Right lobe of liver (tissue), 6 donors: ENCODE measurements at places on chromosomes 2 and 18.
A peak's percentile ranks its signal among the peaks of the same experiment; 100 is the strongest.

- no peak for DNase-seq
Observed at GRCh38 chr2:227182765-227183164, 18.3 kb downstream of the COL4A3 start.

DNA sequence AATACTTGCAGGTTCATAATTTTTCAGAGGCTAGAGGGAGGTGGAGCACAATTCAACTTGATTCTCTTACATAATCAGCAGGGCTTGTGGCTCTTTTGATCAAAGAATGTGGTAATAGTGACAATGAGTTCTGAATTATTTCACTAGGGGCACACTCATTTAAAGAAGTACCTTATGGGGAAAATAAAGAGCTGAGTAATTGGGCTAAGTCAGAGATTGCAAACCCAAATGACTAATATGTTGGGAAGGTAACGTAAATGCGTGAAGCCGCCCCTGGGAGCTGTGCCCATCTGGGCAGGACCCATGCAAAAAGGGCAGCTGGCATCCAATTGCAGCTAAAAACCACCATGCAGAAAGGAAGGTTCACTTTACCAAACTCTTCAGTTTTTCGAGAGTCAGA, 35.3 kb downstream of the NCKAP5 start:
- DNase-seq: no peak

- DNase-seq: peak; percentile 47
Observed at GRCh38 chr2:240966906-240967680, 31.3 kb upstream of the SNED1 start.

- no peak for DNase-seq
Observed at GRCh38 chr18:73201940-73202339, 334.2 kb upstream of the NETO1 start.

GRCh38 chr2:187528042-187528441, 26.2 kb downstream of the TFPI start:
- no peak for DNase-seq

DNA sequence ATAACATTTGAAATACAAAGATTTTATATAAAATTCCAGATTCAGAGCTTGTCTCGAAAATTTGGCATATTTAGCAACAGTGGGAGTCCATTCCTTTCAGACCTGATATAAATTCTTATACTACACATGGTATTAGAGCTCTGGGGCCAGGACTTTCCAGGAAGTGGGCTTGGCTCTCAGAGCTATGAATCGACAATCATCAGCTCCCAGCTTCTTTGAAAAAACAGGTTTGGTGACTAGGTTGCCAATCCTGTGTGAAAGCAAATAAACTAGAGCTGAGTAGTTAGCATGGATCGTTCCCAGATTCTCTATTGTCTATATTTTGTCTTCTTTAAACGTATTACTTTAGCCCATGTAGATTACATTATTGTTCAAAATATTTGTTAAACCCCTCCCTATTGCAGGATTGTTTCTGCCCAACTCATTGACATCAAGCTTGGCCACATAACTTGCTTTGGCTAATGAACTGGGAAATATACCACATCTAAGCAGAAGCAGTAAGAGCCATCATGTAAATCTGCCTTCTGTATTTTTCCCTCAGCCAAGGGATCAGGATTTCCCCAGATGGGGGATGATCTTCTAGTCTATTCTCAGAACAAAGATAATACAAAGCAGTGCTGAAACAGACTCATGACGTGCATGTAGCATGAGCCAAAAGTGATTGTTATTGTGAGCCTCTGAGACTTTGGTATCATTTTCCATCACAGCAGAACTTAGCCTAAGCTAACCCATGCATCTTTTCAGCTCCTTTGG, 105.4 kb downstream of the KCNH7 start:
- DNase-seq: no peak

DNA sequence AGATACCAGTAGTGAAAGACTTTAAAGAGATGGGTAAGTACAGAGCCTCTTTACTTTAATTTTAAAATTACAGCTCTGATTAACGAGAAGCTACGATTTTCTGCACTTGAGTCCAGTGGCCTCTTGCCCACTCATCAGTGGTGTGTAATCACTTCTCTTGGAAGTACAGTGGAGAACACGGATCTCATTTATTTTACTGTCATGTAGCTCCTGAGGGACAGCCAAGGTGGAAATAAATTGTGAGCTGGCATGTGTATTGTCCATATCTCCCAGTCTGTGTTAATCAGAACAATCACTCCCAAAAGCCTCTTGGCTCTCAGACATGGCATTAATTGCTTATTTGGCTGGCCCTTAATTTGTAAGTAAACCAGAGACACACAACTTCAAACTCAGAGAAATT, 69.4 kb downstream of the LOXHD1 start:
- DNase-seq: no peak

DNA sequence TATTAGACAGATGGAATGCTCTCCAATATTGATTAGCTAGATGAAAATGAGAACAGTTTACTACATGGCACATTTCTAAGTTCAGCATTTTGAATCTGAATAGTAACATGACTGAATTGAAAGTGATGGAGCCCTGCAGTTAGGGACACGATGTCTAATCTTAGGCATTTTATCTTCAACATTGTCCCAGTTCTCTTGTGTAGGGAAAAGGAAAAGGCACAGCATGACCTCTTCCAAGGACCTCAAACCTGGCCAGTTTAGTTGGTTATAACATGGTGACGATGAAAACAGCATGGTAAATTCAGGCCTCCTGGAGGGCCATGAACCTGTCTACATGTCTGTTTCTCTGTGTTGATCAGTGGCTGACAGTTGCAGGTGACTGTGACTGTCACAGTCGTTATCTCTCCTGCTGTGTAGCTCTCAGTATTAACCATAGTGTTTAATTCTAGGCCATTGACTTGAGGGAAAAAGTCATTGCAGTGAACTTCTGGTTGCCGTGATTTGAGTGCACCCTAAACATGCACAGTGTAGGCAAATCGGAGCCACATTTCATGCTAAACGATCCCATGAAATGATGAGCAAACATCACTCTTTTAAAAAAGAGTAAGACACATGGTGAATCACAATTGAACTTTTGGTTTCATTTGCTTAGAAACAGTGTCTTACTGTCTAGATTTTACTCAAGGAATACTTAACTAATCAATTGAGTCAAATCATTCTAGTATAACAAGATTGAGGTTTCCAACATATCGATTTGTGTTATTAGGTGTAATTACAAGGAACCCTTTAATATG, 129.7 kb downstream of the PHLPP1 start:
- no peak for DNase-seq

DNA sequence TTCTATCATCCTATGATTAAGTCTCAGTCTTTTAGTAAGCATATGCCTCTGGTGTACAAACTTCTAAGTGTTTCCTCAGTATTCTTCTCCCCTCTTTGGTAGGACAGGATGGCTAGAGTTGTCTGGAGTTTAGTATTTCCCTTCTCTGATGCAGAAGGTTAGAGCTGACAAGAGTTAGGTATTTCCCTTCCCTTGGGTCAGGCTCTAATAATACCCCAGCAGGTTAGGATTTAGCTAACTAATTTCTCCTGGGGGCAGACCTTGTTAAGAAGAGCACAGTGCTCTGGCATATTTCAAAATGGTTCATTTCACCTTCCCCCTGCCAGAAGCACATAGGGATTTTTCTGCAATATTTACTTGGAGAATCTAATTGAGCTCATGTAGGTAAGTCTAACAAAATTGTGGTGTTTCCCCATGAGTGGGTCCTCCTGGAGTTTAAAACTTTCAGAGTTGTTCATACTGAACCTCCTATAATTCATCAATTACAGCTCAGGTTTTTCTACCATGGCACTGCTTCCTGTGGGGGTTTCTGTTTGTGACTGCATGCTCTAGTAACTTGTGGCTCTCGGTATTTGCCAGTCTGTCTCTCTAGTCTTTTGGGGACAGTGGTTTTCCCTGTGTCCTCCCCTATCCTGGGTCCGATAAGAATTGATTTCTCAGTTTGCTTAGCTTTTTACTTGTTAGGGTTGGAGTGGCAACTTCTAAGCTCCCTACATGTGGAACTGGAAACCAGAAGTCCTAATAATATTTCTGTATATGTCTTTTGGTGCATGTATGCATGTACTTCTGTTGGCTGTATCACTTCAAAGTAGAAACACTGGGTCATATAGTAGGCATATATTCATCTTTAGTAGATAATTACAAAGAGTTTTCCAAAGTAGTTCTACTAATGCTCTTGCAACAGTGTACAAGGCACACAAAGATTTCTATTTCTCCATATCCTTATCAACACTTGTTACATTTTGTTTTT, 77.7 kb downstream of the GDF7 start:
- DNase-seq: no peak

DNA sequence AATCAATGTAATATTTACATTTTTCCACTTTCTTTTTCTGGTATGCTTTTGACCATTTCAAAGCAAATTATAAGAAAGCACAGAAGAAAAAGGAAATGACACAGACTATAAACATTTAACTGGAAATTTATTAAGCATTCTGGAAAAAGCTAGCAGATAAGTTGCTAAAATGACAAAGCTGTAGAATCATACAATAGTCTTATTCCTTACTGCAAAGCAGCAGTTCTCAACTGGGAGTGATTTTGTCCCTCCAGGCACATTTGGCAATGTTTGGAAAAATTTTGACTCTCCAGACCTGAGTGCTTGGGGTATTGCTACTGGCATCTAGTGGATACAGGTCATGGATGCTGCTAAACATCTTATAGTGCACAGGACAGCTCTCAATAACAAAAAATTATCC, 75.1 kb downstream of the MBD5 start:
- DNase-seq: no peak

- no peak for DNase-seq
Observed at GRCh38 chr2:97651114-97651513, 5.3 kb downstream of the COX5B start.

- no peak for DNase-seq
Observed at GRCh38 chr2:103552775-103553174, 790.9 kb downstream of the TMEM182 start.

- no peak for DNase-seq
Observed at GRCh38 chr18:25247725-25248124, 104.2 kb downstream of the ZNF521 start.

- no peak for DNase-seq
Observed at GRCh38 chr2:237549643-237550415, 16.5 kb upstream of the PRLH start.

GRCh38 chr2:144156736-144157640, 362.9 kb downstream of the ZEB2 start:
- no peak for DNase-seq

GRCh38 chr2:109001201-109001600, 12.2 kb upstream of the EDAR start:
- no peak for DNase-seq

DNA sequence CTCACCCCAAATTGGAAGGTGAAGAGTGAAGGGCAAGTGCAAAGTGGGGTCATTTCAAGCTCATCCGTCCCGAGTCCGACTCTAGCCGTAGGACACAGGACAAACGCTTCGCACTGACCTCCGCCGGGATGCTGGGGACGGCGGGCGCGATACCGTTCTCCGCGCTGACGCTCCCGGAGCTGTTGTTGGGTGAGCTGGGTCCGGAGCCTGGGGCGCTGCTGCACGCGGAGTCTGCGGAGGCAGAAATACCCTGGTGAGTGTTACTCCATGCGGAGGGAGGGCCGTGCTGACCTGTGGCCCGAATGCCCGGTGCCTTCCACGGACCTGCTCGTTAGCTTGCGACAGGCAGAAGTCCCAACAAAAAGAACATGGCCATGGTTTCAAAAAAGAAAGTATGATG, 261.3 kb downstream of the HDAC4 start:
- no peak for DNase-seq

DNA sequence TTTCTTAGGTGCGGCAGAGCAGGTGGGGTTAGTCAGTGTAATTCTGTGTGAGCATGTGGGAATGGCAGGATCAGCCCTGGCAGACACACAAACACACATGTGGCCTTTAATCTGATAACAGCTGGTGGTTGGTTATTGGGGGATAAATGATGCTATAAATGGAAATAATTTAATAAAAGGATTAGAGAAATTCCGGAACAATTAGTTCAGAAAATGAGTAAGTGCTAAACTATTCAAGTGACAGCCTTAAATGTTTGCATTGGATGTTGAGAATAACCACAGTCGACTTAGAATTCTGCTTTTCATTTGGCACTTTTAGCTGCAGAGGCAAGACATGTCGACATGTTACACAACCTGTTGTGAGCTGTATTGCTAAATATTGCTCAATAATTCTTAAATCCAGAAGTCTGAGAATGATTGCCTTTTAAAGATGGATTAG, 7.2 kb downstream of the SMYD1 start:
- no peak for DNase-seq

DNA sequence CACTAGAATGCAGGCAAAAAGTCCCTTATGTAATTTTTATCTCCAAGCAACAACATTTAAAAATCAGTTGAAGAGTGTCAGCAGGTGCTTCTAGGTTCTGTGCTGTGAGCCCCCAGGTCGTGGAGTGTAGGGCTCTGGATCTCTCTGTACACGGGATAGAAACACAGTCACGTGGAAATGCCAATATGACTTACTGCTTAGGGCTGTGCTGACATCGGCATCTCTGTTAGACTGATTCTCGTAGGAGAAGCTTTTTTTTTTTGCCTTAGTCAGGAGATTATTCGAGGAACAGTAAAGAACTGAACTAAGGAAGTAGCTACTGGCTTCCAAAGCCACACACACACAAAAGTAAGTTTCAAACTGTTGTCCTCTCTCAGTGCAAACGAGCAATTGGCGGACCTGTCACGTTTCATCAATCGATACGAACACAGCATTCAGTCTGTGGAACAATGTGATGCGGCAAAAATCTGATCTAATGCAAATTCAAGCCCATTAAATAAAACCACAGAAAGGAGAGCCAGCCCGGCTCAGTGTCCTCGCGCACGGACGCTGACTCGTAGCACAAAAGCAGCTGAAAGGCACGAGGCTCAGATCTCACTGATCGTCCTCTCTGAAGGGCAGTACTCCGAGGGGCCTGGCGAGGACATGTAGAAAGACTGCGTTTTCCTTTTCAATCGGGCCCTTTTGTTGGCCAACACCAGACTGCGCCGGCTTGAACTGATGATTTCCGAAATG, 41.5 kb downstream of the PRELID3A start:
- DNase-seq: no peak

DNA sequence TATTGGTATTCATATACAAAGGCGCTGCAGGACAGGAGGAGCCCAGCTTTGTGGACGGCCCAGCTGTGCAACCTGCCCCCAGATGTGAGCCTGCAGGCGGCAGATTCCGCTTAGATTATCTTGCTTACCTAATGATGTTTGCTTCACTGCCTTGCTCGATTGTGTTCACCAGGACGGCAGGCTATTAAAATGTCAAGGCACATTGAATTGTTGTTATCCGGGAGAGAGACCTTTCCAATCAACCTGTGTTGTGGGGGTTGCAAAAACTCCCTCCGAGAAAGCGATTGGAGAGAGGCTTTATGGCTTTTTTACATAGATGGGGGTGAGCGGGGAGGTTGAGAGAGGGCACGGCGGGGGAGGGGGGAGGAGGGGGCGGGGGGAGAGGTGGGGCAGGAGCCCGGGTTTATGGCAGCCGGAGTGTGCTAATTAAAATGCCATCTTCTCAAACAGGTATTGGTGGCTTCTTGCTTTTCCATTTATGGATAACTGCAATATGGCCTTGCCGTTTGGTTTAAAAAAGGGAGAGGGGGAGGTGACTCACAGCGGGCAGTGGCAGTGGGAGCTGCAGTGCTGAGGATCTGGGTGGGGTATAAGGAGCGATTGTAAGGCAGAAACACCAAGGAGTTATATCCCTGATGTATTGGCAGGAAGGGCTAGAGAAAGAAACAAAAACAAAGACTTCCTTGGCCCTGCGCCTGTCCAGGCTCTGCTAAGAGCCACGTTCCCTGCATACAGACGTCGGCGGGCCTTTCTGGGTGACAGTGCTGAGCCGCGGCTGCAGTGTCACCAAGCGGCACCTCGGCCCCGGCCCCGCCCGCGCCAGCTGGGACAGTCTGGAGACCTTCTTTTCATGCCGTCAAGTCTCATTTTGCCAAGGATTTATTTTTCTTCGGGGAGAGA, 97.2 kb downstream of the INSIG2 start:
- peak; percentile 83 for DNase-seq

- no peak for DNase-seq
Observed at GRCh38 chr18:25279556-25279955, 72.4 kb downstream of the ZNF521 start.
